ENCODE measurements at places on chromosomes 7 and 10.
A peak's percentile ranks its signal among the peaks of the same experiment; 100 is the strongest.

- no peak for DNase-seq
These were observed 69.2 kb upstream of the PALS2 start for GRCh38 chr7:24504040-24504439.

DNA sequence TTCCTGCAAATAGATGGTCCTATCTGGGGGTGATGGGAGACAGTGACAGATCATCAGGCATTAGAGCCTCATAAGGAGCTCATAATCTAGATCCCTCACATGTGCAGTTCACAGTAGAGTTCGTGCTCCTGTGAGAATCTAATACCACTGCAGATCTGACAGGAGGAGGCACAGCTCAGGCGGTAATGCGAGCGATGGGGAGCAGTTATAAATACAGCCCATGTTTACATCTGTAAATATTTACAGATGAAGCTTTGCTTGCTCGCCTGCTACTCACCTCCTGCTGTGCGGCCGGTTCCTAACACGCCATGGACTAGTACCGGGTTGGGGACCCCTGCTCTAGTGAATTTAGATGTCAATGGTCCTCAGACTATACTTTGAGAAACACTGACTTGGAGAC lies 17.0 kb upstream of the CDCA7L start:
- peak; percentile 50 for DNase-seq

- DNase-seq = no peak
These were observed 78.0 kb downstream of the POM121L12 start for GRCh38 chr7:53113424-53113823.

- no peak for DNase-seq
These were observed 47.2 kb downstream of the DNAJC12 start for GRCh38 chr10:67790534-67791408.

DNA sequence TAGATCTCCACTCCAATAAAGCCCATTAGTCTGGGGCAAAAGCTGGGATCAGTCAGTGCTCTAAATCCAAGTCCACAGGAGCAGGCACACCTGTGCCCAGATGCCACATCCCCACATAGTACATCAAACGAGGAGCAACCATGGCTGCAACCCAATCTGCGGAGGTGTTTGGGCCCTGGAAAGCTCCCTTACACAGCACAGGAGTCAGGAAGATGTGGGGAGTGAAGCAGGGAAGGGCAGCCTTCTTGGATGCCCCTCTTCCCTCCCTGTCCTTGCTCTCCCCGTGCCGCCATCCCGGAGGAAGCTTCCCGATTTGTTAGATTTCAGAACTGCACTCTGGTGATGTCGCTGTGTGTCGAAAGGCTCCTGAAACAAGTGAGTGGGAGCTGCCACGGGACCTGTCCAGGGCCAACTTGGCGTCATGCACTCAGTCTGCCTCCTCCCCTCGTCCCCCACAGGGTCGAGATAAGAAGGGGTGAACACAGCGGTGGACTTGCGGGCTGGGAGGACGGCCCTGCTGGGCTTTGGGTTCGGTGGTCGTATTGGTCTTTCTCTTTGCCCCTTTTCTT lies 230.6 kb upstream of the GRB10 start:
- DNase-seq = no peak

- no peak for DNase-seq
These were observed 73.7 kb downstream of the DKK1 start for GRCh38 chr10:52387744-52388143.

- DNase-seq = peak; percentile 38
These were observed 359.4 kb downstream of the PRPF18 start for GRCh38 chr10:13946209-13946460.

GRCh38 chr7:74505471-74506324 lies 52.0 kb downstream of the GTF2IRD1 start:
- no peak for DNase-seq

DNA sequence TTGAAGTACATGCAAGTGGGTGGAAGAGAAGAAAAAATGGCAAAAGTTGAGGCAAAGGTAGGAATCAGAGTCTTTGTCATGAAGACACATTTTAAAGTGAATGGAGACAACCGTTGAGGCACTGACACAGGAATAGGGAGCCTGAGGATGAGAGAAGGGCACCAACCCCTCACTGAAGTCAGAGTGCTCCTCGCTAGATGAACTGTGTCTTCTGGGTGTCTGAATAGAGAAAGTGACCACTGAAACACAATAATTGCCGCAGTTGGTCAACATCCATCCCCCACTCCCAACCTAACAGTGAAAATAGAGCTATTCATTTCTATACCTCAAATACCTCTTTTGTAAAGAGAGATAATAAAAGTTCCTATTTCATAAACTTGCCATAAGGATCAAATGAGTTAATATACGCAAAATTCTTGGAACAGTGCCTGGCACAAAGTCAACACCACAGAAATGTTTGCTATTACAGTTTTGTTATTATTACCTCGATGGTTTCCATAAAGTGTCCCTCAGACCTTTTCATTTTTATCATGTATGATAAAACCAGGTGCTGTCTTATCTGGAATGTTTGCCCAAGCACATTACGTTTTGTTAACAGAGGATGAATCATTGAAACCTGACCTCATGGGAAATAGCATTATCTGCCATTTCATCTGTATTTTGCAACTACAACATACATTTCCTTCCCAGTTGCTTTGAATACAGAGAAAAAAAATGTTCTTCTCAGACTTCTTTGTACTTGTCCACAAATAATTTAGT lies 61.8 kb upstream of the SP4 start:
- DNase-seq = peak; percentile 97

DNA sequence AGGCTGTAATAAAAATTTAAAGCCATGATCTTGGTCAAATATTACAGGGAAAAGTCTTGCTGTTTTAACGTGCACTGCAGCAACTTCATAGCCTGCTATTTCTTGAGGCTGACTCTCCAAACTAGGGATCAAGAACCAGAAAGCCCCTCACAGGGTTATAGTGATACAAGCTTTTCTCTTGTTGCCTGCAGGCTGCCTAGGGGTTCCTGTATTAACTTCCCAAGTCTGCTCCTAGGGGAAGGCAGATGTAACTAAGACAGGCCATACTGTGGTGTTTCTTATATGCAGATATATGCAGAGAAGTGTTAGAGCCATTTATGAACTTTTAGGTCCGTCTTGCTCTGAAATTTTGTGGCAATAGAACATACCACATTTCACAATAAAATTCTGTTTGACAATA lies 175.7 kb downstream of the FOXP2 start:
- DNase-seq = no peak

DNA sequence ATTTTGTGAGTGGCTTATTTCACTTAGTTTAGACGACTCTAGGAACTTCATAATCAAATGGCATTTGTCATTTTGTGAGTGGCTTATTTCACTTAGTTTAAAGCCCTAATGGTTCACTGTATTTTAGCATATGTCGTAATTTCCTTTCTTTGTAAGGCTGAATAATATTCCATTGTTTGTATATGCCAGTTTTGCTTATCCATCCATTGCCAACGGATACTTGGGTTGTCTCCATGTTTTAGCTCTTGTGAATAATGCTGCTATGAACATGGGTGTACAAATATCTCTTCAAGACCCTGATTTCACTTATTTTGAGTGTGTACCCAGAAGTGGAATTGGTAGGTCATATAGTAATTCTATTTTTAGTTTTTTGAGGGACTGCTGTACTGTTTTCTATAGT lies 31.8 kb downstream of the DOCK1 start:
- DNase-seq = no peak

DNA sequence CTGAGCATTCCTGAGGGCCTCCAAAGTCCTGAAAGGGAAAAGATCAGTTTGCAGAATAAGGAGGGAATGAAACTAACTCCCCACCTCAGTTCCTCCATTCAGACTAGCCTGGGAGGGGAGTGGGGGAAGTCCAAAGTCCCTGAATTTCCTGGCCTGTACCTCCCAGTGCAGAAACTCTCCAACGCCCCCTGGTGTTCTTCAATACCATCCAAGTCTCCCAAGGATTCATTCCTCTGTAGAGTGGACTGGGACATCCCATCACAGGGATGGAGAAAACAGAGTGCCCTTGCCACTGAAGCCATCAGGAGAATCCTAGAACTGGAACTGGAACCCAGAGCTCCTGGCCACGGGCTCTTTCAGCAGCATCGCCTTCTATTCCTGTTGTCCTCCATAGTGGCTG lies 1.6 kb upstream of the COL13A1 start:
- DNase-seq = peak; percentile 8

GRCh38 chr7:70583965-70584883 lies 547.7 kb upstream of the GALNT17 start:
- DNase-seq = no peak

GRCh38 chr10:67926951-67927350 lies 42.5 kb downstream of the SIRT1 start:
- no peak for DNase-seq

- DNase-seq = no peak
These were observed 123.8 kb upstream of the PDSS1 start for GRCh38 chr10:26573674-26574073.

- DNase-seq = no peak
These were observed 253.9 kb downstream of the PPP1R3A start for GRCh38 chr7:113664867-113665266.

GRCh38 chr10:96505150-96506136 lies 8.3 kb downstream of the TLL2 start:
- no peak for DNase-seq

- DNase-seq = peak; percentile 73
These were observed 628 bp downstream of the MPLKIP start for GRCh38 chr7:40133561-40134427.

GRCh38 chr10:5543623-5544022 lies 18.9 kb downstream of the CALML3 start:
- DNase-seq = no peak

- no peak for DNase-seq
These were observed 13.9 kb downstream of the ZNF488 start for GRCh38 chr10:47370015-47370767.

DNA sequence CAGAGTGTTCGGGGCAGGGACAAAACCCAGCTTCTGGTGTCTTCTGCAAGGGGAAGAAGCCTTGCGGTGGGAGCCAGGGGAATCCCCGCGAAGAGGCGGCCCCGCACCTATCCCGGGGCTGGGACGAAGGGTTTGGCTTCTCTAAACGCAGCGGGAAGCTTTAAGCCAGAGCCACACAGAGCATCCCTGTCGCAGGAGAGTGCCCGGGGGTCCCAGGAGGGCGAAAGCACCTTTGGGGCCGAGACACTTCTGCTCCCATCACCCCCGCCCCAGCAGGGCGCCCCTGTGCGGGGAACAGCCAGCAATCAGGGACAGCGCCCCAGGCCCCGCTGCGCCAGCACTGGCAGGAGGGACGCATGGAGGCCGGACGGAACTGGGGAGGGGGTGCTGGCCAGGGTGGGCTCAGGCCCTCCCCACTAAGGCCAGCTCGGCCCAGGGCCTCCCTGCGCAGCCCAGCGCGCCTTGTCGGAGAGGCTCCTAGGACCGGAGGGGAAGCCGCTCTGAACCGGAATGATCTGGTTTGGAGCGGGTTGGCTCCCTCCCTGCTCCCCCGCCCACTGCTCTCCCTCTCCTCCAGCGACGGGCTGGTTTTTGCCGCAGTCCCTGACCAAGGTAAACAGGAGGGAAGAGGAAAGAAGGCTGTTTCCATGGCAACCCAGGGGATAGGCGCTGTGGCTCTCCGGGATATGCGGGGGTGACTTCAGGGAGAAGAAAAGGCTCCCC lies 63.9 kb downstream of the TMEM209 start:
- DNase-seq = no peak

DNA sequence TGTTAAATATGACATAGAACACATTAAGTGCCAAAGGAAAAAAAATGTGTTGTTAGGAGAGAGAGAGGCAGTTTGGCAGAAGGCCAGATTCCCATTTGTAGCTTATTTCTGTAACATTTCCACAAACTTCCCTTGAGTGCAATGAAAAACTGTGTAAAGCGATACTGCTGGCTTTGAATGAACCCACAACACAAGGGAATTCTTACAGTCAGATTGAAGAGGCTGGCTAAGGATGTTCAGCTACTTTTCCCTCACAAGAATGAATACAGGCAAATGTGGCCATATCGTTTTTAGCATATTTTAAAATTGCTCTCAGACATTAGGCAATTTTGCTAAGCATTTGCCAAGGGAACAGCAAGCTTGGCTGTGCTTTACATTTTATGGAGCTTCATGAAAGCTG lies 614.1 kb upstream of the FZD8 start:
- no peak for DNase-seq

- peak; percentile 31 for DNase-seq
These were observed 306.9 kb upstream of the DGKB start for GRCh38 chr7:15209429-15209828.

DNA sequence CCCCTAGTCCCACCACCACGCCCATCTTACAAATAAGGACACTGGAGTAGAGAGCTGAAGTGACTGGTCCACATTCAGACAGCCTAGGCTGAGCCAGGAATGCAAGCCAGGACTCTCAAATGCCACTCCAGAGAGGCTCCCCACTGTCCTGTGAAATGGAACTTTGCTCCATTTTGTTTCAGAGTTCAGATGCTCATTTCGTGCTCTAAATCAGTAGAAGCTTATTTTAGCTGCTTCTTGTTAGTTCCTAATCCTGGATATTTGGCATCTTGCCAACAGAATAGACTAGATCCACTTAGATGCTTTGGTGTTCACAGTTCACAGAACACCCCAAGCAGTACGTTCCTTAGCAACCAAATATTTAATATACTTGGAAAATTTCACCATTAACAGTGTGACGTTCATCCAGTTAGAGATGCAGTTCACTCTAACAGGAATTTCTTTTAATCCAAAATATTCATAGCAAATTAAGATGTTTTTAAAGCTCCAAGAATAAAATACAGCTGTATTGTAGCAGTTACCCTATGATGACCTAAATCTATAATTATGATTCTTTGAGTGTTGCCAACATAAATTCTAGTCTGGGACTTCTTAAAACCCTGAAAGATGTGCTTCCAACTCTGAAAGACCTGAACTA lies 7.3 kb downstream of the MMP21 start:
- DNase-seq = no peak

DNA sequence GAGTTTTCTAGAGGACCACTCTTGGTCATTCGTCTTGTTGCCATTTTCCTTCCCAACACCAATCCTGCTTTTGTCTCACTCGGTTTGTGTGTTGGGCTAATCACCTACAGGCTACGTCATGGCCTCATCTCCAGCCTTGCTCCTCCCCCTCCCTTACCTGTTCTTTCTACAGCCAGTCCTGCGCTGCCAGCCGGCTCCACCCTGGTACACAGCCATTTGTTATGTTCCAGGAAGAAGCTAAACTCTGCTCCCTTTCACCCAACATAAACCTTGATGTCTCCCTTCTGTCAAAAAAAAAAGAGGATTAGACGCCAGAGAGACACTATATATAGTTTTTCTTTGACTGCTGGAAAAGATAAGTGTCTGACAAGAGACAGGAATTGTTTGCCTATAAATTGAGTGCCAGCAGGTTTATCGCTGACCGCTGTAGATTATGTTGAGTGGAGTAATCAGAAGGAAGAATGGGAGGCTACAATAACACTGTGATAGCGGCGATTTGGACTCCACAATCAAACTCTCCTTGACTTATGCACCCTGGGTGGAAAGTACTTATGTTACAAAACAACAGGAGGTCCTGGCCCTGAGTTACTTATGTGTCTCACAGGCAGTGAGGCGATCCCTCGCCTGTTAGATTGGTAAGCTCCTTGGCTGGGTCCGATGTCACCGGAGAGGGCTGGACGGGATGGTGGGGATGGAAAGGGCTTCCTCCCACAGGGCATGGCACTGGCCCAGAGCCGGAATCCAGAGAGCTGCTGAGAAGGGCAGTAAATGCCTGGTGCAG lies 171.3 kb upstream of the BMPER start:
- peak; percentile 70 for DNase-seq
